ENCODE measurements at places on chromosomes 2 and 18.

- peak; percentile 50 for DNase-seq
These were observed 147.1 kb upstream of the FHL2 start for GRCh38 chr2:105545730-105546627.

GRCh38 chr18:59665057-59666006, 31.9 kb downstream of the CCBE1 start:
- no peak for DNase-seq

GRCh38 chr2:232772531-232772930, 3.8 kb downstream of the KCNJ13 start:
- DNase-seq, result no peak

DNA sequence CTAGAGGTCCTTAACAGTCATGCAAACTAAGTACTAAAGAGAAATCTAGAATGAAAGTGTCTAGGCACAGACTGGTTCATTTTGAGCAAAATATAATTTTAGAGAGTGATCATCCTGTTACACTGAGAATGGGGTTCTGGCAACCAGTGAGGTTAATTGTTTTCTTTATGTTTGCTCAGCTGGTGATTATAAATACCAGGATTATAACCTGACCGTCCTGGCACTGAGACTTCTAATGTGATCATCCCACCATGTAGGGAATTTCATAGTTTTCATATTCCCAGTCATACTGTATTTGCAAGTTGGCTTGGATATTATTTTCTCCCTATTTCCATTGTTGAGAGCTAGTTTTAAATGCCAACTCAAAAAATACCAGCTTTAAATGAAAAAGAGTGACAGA, 852.5 kb upstream of the LRATD1 start:
- no peak for DNase-seq

DNA sequence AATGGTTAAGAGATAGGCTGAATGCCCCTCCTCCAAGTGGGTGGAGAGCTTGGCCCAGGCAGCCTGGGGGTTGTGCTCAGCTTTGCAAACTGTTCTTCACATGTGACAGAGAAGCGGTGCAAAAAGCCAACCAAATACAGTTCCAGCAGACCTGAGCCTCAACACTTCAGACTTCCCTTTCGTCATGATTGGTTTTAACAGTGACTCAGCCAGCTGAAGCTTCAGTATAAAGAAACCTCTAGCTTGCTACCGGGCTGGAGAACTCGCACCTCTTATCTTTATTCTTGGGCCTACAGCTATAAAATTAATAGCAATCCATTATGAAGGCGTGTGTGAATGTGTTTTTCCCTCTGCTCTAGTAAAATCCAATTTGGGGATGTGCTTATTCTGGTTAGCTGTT, 20.0 kb downstream of the SETBP1 start:
- no peak for DNase-seq

Measured in T-helper 2 cell (primary cell).